ENCODE measurements at places on chromosomes 7 and 10.

DNA sequence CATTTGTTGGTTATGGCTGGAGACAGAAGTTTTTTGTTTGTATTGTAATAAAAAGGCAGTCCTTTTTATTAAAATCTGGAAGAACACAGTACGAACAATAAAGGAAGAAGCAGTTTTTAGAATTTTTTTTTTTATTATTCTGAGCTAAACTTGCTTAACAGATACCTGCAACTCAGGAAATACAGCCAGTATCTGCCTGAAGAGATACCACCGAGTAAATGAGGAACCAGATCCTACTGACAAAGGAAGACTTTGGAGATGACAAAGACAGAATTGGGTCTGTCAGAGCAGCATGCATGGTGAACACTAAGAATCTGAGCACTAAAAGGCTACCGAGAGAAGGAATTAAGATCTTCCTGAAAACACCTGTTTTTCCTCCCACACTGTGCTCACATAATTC, 1335.9 kb upstream of the SORCS1 start:
- no peak for DNase-seq

DNA sequence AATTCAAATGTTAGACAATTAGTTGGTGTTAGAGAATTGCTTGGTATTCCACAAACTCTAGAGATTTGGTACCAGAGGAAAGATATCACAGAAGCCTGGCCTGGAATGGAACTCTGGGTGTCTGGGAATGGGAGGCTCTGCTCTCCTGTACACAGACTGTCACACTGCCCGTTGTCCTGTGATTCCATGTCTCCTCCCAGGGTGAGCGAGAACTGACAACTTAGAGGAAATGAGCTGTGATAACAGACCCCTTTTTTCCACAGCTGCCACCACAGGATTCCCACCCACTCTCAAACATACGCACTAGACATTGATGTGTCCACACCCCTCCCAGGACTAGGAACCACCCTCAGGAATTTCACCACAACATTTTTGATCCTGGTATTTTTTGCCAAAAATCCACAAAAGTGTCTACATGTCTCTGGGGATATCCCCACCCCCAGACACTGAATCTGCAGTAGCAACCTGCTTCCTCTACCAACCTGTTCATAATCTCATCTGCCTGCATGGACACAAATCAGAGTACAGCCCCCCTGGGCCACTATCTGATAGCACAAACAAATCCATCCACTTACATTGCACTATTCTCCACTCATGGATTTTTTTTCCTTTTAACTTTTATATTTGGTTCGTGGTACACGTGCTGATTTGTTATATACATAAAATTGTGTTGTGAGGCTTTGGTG, 4.7 kb downstream of the ZNF273 start:
- peak; percentile 17 for DNase-seq

- DNase-seq: no peak
Observed at GRCh38 chr7:19957664-19958063, 184.2 kb upstream of the TMEM196 start.

DNA sequence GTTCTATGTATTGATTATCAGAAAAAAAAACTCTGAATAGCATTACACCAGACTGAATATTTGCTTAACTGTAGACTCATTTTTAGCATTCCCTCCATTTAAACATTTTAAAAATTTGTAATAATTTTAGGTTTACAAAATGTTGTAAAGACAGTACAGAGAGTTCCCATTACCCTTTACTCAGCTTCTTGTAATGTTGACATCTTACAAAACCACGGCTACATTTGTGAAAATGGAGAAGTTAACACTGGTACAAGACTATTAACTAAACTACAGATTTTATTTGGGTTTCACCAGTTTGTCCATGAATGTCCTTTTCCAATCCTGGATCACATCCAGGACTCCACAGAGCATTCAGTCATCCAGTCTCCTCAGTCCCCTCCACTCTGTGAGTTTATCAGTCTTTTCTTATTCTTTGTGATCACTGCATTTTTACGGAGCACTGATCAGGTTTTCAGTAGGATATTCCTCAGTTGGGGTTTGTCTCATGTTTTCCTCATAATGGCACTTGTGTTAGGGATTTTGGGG, 130.0 kb upstream of the EEPD1 start:
- DNase-seq: no peak

- DNase-seq: no peak
Observed at GRCh38 chr7:70456719-70457118, 675.2 kb upstream of the GALNT17 start.

- DNase-seq: no peak
Observed at GRCh38 chr7:154837087-154837486, 165.8 kb downstream of the PAXIP1 start.

GRCh38 chr10:111724121-111724520, 459.4 kb downstream of the GPAM start:
- no peak for DNase-seq

GRCh38 chr7:15396210-15397158, 165.3 kb downstream of the AGMO start:
- DNase-seq: no peak

- DNase-seq: no peak
Observed at GRCh38 chr7:37365405-37365804, 83.3 kb downstream of the ELMO1 start.

- DNase-seq: no peak
Observed at GRCh38 chr10:3136763-3137611, 35.6 kb downstream of the PITRM1 start.

DNA sequence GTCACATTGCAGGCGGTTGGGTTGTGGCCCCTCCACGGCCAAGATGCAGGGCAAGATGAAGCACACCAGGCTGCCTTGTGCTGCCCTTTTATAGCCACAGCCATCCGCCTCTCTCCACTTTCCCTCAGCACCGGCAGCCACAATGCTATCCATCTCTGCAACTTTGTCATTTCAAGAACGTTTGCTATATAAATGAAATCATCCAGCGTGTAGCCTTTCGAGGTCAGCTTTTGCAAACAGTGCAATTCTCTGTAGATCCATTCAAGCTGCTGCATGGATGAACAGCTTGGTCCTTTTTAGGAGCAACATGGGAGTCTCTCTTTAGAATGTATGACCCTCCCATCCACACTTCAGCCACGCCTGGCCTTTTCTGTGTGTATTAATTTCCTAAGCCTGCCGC, 6.4 kb upstream of the IL15RA start:
- no peak for DNase-seq

- no peak for DNase-seq
Observed at GRCh38 chr10:48568131-48568530, 36.7 kb downstream of the ARHGAP22 start.

DNA sequence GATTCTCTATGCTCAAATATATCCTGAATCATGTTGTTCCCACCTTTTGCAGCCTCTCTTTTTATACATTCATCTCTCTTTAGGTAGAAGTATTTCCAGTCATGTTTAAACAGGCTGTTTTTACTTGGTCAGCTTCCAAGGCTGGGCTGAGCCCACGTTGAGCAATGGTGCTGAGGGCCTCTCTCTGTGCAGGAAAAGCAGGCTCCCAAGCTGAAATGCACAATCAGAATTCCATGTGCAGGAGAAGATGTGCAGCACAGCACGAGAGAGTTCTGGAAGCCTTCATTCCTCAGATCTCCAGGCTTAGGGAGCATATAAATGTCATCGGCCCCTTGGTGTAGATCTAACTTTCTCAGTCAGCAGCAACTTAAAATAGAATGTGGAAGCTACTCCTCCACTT, 588.5 kb downstream of the TNS3 start:
- no peak for DNase-seq

DNA sequence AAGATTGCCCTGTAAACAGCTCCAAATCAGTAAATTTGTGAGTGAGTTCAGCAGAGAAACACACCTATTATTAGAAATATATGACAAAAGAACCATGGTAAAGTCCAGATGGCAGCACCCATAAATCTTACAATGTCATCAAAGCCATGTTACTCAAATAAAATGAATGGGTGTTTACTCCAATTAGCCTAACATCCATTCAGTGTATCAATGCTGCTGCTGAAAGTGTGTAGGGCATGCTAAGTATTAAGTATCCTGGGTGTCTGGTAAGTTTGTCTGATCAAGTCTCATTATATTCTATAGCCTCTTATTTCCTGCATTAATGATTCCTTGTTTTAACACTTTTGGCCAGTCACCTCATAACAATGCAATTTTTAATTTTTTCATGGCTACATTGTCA, 185.5 kb upstream of the STEAP4 start:
- no peak for DNase-seq

DNA sequence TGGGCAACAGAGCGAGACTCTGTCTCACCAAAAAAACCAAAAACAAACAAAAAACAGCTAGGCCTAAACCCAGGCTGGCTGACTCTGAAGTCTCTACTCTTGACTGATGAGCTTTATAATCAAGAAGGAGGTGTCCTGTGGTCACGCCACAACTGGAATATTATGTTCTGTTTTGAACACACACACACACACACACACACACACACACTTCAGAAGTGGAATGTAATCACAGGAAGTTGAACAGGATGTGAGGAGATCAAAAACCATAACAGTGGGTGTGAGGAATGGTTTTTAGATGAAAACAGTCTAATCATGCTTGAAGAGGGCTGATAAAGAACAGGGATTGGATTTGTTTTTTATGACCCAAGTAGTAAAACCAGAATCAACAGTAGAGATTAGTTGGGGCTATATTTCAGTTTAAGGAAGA, 51.1 kb upstream of the IL6 start:
- peak; percentile 61 for DNase-seq

GRCh38 chr7:108578937-108579336, 9.3 kb downstream of the DNAJB9 start:
- no peak for DNase-seq

GRCh38 chr10:72730479-72730878, 38.5 kb downstream of the MCU start:
- DNase-seq: no peak

DNA sequence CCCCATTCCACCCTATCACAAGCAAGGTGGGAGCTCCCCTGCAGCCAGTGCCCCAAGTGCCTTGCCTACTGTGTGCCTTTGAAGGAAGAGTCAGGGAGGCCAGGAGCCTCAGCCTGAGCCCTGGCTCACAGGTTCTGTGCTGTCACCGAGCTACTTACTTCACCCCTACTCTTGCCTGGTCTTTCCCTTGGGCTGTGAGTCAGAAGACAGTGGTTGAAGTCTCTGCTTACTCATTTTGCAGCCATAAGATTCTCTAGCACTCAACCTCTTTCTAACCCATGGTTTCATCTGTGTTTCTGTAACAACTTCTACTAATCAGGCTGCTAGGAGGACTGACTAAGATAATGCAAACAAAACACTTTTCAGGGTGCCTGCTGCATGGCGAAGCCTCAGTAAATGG, 114.5 kb downstream of the PLCE1 start:
- no peak for DNase-seq

DNA sequence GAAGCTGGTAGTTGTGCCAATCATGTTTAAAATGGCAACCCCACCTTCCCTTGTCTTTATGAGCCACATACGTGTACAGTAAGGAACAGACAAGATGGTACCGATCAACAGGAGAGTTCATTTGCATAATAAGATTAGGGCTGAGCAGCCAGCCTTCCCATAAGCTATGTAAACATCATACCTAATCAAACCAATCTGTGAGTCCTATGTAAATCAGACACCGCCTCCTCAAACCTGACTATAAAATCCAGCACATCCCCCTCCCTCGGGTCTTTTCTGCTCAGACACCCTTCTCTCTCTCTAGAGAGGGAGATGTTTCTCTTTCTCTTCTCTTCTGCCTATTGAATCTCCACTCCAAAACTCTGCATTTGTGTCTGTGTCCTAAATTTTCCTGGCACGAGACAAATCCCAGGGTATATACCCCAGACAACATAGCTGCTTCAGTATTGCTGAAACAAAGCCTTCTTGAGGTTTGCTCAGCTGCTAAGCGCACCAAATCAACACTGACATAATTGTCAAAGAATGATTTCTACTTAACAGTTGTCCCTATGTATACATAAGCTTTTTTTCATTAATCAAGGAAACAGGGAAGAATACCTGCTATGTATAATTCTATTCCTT, 279.2 kb downstream of the THSD7A start:
- DNase-seq: peak; percentile 17

GRCh38 chr10:97904018-97904381, 54.4 kb downstream of the GOLGA7B start:
- DNase-seq: no peak

DNA sequence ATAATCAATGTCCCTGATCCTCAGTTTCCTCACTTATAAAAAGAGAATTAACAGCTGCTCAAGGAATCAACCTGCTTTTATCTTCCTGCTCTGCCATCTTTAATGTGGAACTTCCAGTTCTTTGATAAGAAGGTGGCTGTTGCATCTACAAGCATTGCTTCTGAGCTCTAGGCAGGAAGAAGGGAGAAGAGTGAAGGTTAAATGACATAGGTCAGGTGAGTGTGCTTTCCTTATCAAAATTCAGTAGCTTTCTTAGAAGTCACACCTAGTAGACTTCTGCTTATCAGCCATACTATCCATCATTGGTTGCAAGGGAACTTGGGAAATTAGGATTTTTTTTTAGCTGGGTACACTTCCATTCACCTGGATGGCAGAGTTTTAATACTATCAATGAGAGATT, 24.0 kb upstream of the KIF20B start:
- no peak for DNase-seq

- no peak for DNase-seq
Observed at GRCh38 chr7:22168129-22168634, 188.8 kb downstream of the RAPGEF5 start.

- DNase-seq: no peak
Observed at GRCh38 chr10:24822590-24822989, 98.9 kb upstream of the ARHGAP21 start.

- DNase-seq: no peak
Observed at GRCh38 chr7:4024806-4025205, 657.3 kb upstream of the FOXK1 start.

DNA sequence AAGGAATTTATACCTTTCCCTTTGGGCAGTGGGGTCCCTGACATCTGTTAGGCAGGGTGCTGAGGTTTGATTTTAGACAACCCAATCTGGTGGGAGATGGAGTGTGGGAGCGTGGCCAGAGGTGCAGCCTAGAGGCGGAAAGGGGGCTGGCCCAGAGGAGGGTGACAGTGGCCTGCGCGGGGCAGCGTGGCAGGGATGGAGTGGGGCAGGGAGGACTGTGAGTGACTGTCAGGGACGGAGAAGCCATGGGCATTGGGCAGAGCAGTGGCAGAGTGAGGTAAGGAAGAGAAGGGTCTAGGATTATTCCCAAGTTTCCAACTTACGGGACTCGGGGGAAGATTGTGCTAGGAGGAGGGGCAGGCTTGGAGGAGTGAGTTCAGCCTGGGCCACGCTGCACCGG, 181.9 kb downstream of the CCDC3 start:
- DNase-seq: no peak

DNA sequence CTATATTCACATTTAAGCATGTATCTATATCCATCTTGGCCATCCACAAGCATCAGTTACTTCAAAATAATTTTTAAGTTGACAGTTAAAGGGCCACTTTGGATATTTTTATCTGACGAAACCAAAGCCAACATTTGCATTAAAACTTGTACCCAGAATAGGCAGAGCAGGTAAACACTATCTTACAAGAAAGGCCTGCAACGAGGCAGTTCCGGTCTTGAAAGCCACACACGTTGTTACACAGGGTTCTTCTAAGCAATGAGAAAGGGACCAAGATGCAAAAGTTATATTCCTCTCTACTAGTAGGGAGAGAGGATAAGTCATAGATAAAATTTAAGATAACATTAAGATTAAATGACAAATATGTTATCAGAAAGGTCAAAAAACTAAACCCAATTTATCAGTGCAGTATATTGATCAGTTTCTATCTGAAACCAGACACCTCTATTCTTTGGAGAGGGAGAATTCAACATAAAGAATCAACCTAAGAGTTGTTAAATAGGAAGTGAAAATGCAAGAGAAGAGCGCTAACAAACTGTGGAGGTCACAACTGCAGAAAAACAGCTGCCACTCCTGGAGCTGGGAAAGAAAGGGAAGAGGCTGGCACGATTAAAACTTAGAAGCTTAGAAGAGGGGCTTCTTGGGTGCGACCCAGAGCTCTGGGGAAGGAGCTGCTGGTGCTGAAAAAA, 701.3 kb downstream of the TNS3 start:
- no peak for DNase-seq

All from SW480 (cell line).